ELR (cell line): ENCODE measurements at places on chromosomes 12 and 14.

DNA sequence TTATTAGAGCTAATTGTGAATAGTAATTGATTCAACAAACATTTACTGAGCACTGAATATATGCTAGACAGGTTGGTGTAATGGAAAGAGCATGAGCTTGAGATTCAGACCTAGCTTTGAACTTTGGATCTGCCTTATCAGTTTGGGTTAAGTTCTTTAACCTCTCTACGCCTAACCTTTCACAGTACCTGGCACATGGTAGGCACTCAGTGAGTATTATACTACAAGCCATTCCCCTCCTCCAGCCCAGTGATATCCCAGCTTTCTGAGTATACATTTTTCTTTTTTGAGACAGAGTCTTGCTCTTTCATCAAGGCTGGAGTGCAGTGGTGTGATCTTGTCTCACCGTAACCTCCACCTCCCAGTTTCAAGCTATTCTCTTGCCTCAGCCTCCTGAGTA, 32.0 kb downstream of the FAM177A1 start:
- no peak for DNase-seq

DNA sequence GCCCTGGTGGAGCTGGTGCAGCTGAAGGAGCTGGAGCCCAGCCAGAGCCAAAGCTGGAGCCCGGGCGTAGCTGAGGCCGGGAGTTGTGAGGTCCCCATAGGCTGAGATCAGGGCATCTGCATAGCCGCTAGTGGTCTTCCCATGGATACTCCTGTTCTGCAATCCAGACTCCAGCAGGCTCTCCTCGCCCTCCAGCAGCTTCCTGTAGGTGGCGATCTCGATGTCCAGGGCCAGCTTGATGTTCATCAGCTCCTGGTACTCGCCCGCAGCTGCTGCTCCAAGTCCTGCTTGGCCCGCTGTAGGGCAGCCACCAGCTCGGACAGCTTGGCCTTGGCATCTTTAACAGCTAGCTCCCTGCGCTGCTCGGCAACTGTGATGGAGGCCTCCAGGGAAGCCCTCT, 966.1 kb downstream of the FSCB start:
- no peak for DNase-seq

- DNase-seq = peak; percentile 93
Observed at GRCh38 chr14:77059276-77059915, 30.9 kb upstream of the IRF2BPL start.

- DNase-seq = no peak
Observed at GRCh38 chr12:52713960-52714886, 10.9 kb upstream of the KRT77 start.

DNA sequence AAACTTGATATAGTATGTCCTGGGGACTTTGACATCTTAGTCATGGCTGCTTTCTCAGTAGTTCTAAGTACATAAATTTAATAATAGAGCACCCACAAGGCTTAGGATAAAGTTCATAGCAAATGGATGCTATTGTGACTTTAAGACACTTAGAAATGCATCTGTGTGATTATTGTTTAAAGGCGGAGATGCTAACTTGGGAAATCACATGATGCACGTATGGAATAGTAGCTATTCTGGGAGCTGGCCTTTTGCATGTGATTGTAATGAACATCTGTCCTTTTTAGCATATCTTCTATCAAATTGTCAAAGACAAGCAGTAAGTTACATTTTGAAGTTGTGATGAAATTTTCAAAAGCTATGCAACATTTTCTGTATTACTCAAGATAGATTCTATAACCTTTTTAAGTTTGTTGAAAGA, 46.7 kb upstream of the ATP2A2 start:
- DNase-seq = no peak

- DNase-seq = no peak
Observed at GRCh38 chr14:101817501-101818001, 56.0 kb downstream of the PPP2R5C start.

DNA sequence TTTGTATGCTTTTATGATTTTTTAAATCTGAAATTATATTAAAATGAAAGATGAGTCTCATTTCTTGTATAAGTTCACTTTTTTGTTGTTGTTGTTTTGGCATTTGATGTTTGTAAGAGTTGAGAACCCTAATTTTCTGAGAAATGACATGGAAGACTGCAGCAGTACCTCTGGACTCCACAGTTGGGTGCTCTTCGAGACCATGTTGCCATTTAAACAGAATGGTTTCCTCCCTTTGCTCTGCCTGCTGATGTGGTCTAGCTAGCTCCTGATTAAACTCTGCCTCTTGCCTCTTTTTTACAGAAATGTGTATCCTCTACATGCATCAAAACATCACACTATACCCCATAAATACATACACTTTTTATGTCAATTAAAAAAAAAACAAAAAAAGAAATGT, 5.8 kb upstream of the LTA4H start:
- DNase-seq = no peak

DNA sequence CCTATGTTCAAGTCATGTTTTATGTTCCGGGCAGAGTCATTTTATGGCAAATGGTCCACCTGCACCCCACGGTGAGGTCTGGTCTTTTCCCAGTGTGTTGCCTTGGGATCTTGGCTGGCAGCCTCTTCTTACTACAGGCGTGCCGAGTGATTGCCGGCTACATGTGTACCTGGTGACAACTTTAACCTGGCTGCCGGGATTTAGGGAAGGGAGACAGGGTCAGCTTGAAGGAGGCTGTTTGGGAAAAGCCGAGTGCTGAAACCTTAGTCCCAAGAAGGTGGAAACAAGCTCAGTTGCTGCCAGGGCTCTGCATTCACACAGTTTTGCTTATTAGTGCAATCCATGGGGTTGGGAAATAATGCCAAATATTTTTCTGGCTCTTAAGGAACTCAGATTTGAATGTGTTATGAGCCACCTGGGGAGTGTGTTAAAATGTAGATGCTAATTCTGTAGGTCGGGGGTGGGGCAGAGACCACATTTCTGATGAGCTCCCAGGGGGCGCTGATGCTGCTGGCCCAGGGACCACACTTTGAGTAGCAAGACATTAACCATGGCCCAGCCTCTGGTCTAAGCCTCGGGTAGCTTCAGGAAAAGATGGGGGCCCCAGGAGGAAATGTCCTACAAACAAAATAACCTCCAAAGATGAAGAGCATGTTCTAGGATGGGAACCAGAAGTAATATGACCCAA, 179.6 kb downstream of the TBX5 start:
- no peak for DNase-seq

GRCh38 chr14:23057757-23058653, 685 bp upstream of the CDH24 start:
- peak; percentile 88 for DNase-seq

GRCh38 chr14:77155083-77155482, 13.5 kb upstream of the ZDHHC22 start:
- no peak for DNase-seq

DNA sequence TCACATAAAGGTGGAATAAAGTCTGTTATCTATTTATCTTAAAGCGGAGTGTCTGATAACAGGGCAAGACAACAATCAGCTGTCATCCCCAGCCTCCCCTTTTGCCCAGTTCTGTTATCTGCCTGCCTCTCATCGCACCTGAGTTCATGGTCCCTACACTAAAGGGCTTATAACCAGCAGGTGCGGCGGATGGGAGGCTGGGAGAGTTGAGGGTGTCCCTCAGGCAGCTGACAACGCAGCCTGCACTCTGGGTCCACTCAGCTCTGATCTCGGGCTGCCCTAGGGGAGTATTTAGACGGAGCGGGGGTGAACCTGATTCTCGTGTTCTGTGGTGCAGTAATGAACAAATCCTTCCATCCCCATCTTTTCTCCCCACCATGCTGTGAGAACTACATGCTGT, 34.0 kb upstream of the JDP2 start:
- DNase-seq = no peak

DNA sequence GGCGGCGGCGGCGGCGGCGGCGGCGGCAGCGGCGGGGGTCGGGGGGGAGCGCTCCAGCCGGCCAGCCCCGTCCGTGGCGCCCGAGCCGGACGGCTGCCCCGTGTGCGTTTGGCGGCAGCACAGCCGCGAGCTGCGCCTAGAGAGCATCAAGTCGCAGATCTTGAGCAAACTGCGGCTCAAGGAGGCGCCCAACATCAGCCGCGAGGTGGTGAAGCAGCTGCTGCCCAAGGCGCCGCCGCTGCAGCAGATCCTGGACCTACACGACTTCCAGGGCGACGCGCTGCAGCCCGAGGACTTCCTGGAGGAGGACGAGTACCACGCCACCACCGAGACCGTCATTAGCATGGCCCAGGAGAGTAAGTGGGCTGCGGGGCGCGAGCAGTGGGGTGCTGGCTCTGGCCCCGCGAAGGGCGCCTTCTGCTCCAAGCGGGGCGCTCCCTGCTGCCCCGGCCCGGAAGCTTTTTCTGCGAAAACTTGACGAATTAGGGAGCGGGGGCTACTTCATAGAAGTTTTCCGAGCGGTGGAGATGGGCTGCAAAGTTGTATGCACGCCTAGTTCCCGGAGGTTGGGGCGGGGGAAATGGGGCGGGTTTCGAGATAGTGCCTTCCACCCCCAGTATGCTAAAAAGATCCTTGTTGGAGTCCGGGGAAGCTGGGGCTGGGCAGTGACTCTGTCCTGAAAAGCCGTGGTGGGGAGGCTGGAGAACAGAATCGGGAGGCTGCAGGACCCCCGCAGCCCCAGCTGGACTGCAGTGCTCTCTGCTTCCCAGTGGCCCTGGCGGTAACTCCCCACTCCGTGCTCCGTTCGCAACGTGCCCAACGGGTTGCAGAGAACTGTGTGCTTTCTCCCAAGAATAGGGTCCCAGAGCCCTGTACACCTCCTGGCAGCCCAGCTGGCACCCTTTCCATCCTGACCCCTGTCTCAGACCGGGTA, 751 bp downstream of the GDF11 start:
- peak; percentile 77 for DNase-seq

DNA sequence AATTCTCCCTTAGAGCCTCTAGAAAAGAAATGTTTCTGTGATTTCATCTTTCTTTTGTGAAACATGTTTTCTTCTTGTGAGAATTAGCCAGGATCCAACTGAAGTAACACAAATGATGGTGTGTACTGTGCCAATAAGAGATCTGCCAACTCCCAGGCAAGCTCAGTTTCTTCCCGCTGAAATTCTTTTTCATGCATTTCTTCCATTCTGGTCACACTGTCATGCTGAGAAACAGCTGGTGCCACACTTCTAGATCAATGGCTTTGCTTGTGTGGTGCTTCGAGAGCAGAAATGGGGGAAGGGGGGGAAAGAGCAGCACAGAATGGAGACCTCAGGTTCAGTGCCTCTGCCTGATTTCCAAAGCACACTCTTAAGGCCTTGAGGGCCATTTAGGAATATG, 41.4 kb upstream of the FGF6 start:
- DNase-seq = no peak

- no peak for DNase-seq
Observed at GRCh38 chr12:34400411-34400881, 378.1 kb downstream of the ALG10 start.

GRCh38 chr12:20415028-20415427, 46.7 kb downstream of the PDE3A start:
- DNase-seq = no peak

GRCh38 chr12:131357185-131357747, 353.6 kb upstream of the SFSWAP start:
- DNase-seq = no peak

- DNase-seq = no peak
Observed at GRCh38 chr14:97854918-97855317, 1057.7 kb downstream of the VRK1 start.

- peak; percentile 75 for DNase-seq
Observed at GRCh38 chr12:28172434-28173030, 17.7 kb upstream of the CCDC91 start.

DNA sequence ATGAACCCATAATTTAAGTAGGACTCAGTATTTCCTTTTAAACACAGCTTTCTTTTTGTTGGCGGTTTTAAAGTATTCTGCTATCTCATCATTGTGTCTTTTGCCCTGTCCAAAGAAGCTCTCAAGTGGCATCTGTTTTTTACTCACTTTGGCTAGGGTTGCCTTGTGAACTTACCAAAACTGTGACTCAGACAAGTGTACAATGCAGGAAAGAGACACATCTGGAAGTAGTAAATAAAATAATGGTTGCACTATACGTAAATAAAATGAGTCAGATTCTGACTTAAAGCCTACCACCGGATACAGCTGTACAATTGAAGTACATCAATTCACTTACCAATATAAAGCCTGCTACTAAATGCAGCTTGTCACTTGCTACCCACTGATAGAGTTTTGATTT, 619.2 kb upstream of the LRFN5 start:
- DNase-seq = no peak

DNA sequence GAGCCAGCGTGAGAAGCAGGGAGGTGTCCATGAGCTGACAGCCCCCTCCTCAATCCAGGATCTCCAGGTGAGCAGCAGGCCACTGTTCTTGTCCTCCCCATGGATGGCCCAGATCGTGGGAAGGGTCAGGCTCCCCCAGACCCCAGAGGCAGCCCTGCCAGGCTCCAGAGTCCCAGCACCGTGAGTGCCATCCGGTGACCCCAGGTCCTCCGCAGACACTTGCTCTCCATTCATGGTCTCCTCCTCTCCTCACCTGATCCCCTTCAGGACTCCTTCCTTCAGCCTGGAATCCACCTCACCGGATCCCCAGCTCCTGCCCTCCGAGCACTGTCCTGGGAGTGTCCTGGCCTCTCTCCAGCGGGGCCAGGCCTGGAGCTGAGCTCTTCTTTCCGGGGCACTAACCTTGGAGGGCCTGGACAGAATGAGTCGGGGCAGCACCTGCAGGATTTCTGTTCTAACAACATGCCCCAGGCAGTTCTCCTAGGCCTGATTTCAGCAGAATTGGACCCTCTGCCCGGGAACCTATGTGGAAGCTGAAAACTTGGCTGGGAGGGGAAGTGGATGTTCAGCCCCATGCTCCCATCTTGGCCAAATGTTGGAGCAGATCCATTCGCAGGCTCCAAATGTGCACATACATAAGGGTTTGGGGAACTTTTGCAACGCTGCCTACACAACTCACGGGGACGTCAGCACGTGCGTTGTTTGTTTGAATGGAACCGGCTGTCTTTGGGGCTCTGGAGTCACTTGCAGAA, 341.6 kb upstream of the SFSWAP start:
- no peak for DNase-seq

- DNase-seq = peak; percentile 88
Observed at GRCh38 chr12:57844709-57845477, 1.6 kb downstream of the CTDSP2 start.

DNA sequence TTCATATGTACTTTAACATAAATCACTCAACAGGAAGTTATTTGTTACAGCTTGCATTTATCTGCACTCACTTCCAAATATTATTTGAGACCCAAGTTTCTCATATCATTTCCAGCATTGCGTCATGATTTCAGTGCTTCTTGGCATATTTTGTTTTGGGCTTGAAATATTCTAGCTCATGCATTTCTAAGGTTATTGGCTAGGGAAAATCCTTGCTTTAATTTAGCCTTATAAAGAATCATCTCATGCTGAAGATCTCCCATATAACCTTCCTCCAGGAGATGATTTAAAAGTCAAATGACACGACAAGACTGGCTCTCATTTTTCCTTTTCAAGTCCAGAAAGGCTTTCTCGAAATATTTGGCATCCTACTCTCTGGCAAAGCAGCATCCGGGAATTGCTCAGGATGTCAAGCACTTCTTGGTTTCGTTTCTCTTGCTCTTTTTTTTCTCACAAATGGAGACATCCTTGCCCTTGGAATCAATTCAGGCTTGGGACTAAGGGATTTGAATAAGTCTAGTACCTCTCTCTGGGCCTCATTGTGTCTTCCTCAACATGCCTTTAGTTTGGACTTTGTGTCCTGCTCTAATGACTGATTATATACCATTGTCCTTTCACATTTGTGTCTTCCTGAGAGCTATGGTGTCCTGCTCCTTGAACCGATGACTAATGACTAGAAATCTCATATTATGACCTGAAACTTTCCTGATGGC, 295.0 kb downstream of the RMST start:
- no peak for DNase-seq

- peak; percentile 90 for DNase-seq
Observed at GRCh38 chr12:113322343-113322742, 12.6 kb downstream of the SLC8B1 start.
